ENCODE measurements at places on chromosomes 11 and 22.

- no peak for DNase-seq
These were observed 44.0 kb downstream of the PIK3C2A start for GRCh38 chr11:17163736-17164135.

DNA sequence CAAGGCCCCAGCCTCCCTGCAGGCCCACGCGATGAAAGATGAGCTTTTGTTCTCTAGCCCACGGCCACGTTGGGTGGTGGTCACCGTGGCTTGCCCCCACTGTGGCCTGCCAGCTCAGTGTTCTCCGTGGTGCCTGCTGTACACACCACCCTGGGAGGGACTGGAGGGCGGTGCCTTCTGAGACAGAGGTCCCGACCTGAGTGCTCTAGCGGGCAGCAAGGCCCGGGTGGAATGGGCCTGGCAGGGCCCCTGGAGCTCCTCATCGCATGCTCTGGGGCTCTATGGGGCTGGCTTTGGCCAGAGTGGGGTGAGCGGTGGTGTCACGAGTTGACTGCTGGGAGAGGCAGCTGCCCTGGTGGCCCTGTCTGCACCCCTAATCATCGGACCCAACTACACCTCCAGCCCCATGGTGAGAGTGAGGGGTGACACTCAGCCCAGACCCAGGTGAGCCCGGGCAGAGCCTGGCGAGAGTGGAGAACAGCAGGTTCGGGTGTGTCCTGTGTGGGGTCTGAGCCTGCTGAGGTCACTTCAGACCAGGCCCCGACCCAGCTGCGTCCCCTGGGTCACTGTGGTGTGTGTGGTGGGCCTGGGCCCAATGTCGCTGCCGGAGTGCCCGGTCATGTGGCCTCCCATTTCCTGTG lies 541.9 kb downstream of the TBC1D22A start:
- no peak for DNase-seq

GRCh38 chr11:91587131-91587530 lies 637.5 kb upstream of the FAT3 start:
- DNase-seq, result no peak

- no peak for DNase-seq
These were observed 124.3 kb upstream of the TTC12 start for GRCh38 chr11:113189909-113190667.

DNA sequence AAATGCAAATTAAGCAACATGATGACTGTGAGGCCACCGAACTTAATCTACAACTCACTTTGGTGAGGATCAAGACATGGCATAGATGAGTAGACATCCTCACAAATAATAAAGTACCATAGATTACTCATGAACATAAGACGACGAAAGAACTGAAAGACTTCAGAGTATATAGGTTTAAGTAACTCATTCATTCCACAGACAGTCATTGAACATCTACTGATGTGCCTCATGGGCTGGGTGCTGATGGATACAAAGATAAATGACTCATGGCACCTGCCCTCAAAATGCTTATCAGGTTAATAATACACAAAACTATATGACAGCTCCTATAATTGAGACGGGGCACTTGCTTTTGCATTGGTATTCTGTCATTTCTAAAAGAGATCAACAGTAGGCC lies 63.3 kb downstream of the ZC3H12C start:
- no peak for DNase-seq

- no peak for DNase-seq
These were observed 53.3 kb upstream of the BMAL1 start for GRCh38 chr11:13224324-13224723.

DNA sequence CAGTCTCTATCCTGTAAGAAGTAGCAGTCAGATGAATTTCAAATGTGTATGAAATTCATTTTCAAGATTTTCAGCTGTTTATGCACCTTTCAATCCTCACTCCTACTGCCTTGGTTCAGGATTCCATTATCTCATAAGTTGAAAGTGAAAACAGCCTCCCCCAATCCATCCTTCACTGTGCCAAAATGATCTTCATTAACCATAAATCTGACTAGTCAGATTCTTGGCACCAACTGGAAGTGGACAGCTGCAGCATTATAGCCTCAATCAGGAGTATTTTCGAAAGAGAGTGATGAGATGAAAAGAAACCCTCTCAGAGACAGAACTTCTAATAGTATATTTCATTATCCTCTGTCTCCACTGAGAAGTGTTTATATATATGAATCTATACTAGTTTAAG lies 365.3 kb upstream of the PDGFD start:
- no peak for DNase-seq

DNA sequence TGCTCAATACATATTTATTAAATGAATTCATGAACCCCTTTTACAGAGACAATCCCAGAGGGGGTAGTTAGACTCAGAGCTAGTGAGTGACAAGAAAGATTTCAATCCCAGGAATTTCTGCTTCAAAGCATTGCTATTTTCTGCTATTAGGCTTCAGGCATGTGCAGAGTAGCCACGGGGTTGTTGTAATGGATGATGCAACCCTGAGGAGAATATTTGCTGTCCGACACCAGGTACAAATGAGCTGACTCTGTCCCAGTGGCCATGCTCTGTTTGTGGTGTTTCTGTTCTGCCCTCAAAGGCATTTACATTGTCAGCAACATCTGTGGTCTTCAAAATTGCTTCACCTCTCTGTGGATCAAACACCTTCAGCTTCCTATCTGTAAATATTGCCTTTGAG lies 102.6 kb downstream of the CSNK2A3 start:
- DNase-seq, result no peak

DNA sequence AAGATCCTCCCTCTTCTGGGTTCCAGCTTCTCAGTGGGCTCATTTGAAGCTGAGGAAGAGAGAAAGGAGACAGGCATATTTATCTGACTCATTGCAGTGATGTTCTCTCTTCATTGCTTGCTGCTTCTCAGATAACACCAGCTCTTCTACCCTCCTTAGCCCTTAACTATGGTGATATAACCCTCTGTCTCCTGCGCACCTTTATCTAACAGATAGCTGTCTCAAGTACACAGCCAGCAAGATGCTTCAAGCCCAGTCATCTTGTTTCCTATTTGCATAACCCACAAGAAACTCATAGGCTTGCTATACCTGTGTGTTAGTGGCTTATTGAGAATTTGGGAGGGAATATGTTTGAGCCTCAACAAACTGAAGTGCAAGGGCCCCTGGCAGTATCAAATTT lies 12.6 kb downstream of the PRSS23 start:
- no peak for DNase-seq

GRCh38 chr22:48332438-48333322 lies 1495.0 kb downstream of the BRD1 start:
- no peak for DNase-seq

Measured in stimulated activated CD8-positive, alpha-beta memory T cell treated with anti-CD3 and anti-CD28 coated beads, Interleukin-7, amount 100 ng/mL, for 24 hours (primary cell).